RPMI8226 (cell line): ENCODE measurements at places on chromosomes 4 and X.

DNA sequence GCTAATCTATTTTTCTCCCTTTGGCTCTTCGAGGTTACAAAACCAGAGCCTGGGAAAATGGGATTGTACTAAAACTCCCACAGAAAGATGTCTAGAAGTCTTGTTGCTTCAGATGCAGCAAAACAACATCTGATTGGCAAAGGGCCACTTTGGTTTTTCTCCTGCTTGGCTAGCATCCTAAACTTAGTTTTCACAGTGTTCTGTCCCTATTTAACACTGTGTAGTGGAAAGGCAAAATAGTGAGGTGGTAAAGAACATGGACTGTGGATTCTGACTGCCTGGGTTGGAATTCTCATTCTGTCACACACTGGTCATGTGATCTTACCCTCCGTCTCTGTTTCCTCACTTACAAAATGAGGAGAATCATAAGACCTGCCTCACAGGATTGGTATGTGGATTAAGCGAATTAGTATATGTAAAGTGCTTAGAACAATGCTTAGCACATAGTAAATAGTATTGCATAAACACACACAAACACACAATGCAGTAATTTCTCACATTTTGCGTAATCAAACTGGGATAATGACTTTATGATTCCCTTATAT lies 23.5 kb downstream of the TIGD2 start:
- no peak for DNase-seq

GRCh38 chr4:101850698-101851097 lies 60.2 kb downstream of the BANK1 start:
- no peak for DNase-seq

DNA sequence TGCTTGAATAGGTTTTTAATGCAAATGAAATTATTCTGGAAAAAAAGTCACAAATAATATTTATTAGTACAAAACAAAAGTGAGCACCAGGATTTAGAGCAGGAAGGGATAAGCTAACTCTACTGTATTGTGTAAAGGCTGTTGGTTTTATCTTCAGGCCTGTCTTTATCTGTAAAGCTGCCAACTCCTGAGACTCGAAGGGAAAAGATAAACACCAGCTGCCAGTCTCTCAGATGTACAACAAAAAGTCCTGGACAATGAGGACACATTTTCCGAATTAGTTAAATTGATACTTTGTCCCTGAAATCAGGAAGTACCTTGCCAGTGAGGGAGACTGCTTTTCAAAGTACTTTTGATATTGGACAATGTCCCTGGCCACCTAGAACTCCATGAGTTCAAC lies 8.8 kb downstream of the DDX60 start:
- no peak for DNase-seq

DNA sequence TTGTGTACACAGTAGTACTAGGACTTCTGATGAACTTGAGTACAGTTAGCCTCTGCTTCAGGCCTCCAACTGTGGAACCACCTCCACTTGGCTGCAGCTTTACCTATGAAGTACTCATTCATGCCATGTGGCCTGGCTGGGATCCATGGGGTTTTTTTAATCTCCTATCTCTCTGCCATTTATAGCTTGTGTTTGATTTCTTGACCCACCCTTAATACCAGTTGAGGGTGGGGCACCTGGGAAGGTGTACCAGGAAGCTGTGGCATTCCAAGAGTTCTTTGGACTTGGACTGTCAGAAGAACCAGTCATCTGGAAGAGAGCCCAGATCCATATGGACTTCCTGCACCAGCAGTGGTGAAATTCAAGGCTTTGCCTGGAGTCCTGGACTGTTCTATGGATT lies 230.1 kb downstream of the SHROOM3 start:
- DNase-seq: no peak

DNA sequence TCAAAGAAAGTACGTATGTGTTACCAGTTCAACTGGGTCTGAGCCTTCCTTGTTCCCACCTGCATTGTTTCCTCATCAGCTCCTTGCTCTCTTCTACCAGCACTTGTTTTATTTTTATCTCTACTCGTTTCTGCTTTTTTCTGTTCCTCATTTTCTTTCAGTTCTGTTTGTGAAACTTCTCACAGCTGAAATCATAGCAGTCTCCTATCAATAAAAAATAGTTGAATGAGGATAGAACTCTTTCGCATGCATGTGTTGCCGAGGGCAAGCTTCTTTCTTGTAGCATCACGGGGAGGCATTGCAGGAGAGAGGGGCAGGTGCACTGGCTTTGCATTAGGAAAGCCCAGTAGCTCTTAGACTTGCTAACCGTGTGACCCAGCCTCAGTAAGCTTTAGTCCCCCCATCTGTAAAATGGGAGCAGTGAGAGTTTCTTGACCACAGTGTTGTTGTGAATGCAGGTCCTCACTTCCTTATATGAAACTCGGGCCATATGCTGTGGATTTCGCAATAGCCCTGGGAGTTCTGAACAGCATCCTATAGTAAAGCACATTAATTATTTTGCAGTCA lies 24.7 kb downstream of the OFD1 start:
- DNase-seq: peak; percentile 77

- no peak for DNase-seq
These were observed 33.9 kb upstream of the MAPK10 start for GRCh38 chr4:86393749-86394148.

DNA sequence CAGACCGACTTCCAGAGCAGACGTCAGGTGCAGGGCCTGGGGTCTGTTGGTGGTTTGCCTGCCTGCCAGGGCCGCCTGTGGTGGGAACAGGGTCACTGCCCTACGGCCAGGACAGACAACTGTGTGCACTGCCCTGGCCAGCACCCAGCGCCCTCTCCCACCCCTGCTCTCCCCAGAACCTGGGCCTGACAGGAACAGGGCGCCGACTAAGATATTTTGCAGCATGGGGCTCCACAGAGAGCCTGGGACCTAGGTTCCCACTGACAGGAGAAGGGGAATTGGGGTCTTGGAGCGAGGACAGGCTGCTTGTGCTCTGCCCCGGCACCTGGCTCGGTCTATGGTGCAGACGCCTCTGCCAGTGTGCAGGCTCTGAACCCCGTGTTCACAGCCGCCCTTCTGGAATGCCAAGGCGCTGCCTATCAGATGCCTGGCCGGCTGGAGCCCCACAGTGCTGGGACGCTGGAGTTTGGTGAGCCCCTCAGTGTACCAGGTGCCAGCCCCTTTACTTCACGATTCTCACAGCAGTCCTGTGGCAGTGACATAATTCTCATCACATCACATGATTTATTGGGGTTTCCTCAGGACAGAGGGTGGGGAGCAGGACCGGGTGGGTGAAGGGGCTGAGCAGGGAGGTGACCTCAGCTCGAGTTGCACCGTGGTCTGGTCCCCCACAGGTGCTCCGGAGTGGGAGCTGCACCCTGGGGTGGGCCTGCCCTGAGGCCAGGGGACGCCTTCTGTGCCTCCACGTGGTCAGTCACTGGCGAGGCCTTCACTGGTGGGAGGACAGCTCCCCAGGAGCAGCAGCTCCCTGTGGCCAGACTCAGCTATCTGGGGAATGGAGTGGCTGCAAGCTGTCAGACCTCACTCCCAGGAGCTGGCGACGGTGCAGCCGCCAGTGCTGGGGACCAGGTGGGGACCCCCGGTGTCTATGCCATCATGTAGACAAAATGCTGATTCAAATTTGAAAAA lies 113.8 kb upstream of the LRPAP1 start:
- DNase-seq: no peak

DNA sequence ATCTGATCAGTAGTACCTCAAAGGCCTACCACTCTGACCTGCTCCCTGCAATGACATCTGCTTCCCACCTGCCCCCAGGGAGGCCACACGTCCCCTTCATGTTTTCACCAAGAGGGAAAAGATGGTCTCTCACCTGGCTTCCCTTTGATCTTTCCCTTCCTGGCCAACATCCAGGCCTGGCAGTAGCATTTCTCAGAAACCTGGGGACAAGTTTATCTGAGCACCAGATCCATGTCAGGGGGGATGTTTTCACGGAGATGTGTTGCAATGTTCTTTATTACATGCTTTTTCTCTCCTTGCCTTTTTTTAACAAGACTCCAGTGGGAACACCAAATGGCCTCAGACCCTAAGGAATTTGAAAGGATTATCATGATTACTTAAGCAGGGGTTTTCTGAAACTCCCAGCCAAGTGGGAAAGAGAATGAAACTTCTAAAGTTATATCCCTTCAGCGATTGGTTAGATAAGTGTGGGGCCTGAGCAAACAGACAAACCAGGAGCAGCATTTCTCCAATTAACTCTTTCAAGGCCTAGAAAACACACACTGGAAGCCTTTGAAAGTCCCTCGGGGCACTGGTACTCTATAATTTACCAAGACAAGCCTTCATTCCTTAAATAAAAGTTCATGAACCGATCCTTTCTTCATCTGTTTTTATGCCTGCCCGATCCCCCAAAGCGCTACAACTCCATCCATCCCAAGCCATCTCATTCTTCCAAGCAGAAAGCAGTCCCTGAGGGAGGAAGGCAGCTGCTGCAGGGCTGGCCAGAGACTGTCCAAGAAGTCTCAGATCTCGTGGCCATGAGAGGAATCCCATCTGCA lies 94.1 kb downstream of the BCOR start:
- DNase-seq: no peak

DNA sequence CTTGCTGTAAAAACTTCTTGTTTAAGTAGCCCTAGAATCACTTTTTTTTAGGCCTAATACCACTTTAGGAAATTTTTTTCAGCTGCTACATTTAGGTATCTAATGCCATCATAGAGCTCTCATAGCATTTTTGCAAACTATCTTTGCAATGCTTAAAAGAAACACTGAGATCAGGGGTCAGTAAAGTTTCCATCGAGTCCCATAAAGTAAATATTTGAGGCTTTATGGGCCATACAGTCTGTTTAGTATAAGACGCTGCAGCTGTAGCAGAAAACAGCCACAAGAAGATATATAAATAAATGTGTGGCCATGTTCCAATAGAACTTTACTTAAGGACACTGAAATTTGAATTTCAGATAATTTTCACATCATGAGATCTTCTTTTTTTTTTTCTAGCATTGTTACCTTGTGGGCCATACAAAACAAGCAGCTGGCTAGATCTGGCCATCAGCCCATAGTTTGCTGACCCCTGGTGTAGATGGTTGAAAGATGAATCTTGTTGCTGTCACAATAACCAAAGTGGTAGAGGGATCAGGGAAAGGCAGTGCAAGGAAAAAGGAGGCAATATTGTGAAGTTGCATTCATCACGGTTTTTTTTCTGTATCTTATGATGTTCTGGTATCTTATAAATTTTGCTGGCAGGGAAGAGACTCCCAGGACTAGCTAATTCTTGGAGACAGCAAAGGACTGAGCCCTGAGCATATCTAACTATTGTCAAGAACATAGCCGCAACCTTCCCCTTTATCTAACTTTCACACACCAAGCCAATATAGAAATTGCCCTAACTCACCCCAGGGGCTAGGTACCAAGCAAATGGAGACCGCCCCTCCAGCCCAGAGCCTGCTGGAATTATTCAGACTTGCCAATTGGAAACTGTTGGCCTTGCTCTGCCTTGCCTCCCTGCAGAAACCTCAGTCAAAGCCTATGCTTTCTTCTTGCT lies 46.6 kb downstream of the RASGEF1B start:
- no peak for DNase-seq

DNA sequence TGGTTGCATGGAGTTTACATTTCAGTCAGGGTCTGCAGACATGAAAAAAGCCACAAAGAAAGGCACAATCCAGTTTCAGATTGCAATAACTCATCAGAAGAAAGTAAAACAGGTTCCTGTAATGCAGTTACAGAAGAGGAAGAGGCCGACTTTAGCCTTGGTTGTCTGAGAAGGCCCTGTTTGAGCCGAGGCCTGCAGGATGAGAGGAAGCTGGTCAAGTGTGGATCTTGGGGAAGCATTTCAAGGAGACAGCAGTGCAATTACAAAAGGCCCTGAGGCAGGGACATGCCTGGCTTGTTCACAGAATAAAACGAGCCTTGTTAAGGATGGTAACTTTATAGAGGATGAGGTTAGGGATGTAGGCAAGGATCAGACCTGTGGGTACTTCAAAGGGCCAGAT lies 62.4 kb downstream of the AFF2 start:
- no peak for DNase-seq

- no peak for DNase-seq
These were observed 45.9 kb downstream of the FREM3 start for GRCh38 chr4:143654571-143654970.

- DNase-seq: no peak
These were observed 20.5 kb upstream of the BEND4 start for GRCh38 chr4:42172921-42173320.

DNA sequence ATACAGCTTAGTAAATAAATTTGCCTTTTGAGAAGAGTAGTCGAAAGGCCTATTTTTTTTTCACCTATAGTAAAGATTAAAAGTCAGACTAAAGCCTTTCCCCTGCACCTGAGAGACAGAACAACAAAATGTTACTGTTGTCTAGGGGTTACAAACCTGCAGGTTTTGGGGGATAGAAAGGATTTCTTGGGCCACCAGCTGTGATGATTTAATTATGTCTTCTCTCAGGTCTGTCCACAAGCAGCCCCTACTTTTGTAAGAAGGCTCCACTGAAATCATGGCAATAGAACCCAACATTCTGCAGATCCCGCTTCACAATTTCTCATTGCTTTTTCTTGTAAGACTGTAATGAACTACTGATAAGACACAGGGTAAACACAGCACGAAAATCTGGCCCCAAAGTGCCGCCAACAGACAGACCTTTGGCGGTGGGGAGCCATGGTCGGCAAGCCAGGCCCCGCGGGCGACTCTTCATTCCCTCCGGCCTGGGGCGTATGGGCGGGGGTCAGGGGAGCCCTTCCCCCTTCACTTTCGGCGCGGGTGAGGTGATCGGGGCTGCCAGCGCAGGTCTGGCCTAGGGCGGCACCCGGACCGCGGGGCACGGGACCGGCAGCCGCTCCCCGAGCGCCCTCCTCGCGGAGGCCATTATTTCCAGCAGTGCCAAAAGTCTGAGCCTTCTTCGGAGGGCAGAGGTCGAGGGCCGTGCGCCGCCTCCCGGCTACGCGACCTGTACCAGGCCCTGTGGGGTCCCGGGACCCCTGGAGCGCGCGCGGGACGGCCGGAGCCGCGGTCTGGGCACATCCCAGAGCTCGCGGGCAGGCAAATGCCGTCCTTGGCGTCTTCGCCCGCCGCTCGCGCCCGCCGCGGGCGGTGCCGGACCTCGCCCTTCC lies 812 bp upstream of the KDM6A start:
- DNase-seq: no peak

GRCh38 chr4:53805291-53805690 lies 214.0 kb upstream of the LNX1 start:
- DNase-seq: no peak

DNA sequence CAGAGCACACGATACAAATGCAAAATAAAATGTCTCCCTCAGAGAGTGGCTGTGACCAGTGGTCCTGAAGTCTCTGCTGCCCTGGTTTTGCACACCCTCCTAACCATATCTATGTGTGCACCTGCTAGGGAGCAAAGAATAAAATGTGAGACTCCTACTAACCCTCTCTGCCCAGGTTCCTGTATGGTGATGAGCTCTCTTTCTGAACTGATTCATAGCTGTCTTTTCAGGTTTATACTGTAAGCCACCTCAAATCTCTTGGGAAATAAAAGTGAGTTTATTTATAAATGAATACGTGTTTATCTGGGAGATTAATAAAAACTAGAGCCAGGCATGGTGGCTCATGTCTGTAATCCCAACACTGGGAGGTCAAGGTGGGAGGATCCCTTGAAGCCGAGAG lies 126.0 kb upstream of the RBPJ start:
- DNase-seq: no peak

DNA sequence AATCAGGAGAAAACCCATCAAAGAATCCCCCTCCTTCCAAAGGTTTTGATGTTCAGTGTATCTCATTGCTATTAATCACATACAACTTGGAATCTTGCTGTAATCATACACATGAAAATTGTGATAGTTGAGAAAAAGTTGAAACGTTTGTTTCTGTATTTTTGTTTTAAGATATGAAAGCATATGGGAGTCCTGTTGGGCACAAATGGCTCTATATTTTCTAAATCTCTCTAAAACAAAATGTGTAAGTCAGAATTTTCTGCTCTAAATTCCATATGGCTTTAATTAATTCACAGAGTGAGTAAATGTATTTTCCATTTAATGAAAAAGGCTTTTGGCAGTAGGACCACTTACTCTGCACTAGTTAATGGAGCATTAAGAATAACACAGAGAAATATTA lies 140.2 kb downstream of the MOSPD2 start:
- no peak for DNase-seq
